ENCODE measurements at places on chromosomes 11 and 22.
A peak's percentile ranks its signal among the peaks of the same experiment; 100 is the strongest.

DNA sequence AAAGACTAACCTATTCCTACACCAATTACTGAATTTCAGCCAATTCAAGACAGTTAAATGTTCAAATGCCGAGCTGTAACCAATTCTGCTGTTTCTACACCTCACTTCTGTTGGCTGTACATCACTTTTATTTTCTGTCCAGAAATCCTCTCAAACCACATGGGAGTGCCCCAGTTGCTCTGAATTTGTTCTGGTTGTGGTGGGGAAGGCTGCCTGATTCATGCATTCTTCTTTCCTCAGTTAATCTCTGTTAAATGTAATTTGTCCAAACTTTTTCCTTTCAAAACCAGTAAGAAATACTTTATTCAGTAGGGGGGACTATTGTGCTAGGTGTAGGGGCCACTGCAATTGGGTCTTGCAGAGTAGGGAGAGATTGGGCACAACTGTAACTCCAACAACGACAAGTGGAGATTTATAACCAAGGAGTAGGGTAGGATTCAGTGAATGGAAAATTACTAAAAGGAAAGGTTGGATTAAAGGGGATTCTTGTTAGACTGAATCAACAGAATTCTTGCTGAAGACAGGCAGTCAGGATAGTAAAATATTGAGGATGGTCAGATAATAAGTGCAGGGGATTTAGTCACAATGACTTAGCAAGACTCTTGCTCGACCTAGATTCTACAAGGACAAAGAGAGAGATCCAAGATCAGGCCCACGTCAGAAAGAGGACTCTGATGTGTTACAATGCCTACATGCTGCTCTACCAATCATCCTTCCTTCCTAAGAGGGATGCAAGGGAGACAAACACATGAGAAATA, 593.5 kb upstream of the FAT3 start:
- no peak for DNase-seq

- no peak for DNase-seq
Measured at GRCh38 chr11:120819437-120820365, 204.2 kb upstream of the TBCEL start.

DNA sequence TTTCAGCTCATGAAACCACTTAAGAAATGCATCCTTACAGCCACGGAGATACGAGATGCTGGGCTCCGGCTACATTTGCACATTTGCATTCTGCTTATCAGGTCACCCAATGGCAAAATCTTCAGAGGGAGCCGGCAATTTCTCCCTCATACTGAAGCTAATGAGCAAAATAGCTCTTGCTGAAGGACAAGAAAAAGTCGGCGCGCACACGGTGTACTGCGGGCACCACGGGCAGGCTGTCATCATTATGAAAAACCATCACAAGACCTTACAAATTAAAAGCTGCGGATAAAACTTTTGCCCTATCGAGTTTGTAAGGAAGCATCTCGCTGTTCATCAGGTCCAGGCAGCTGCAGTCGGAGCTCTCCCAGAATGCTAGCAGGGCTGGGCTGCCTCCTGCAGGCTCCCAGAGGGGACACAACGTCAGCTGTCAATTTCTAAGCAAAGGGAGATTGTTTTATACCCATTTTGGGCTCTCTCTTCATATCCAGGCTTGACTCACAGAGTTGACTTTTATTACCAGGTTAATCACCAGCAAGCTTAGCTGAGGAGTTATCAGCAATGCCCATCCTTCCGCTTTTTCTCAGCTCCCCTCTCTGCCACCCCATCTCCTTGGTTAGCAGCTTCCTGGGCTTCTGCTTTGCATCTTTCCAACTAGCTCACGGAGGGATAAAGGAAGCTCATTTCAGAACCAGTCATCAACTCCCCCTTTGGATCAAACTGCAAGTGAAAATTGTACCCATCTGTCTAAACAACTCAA, 375.1 kb downstream of the OPCML start:
- peak; percentile 48 for DNase-seq

- no peak for DNase-seq
Measured at GRCh38 chr22:24437741-24438328, 10.4 kb downstream of the ADORA2A start.

- no peak for DNase-seq
Measured at GRCh38 chr22:29992341-29993275, 87.7 kb upstream of the HORMAD2 start.

GRCh38 chr11:69439651-69440464, 41.6 kb upstream of the LINC01488 start:
- DNase-seq = no peak

GRCh38 chr11:60064111-60064510, 7.6 kb downstream of the MS4A3 start:
- DNase-seq = no peak

DNA sequence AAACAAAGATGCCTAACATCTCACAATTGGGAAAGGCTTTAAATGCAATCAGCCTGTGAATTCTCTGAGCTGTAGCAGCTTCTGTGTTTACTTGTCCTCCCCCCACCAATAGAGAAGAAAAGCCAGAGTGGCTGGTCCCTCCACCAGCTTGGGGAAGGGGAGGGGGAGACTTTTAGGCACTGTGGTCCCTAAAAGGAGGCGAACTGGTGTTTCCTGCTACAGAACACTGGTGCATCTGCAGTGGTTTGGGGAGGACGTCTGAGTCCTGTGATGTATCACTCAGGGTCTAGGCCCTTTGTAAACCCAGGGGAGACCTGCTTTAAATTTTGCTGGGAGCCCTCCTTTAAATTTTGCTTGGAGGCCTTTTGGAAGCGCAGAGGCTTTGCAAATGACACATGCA, 16.9 kb downstream of the TNRC6B start:
- DNase-seq = no peak

DNA sequence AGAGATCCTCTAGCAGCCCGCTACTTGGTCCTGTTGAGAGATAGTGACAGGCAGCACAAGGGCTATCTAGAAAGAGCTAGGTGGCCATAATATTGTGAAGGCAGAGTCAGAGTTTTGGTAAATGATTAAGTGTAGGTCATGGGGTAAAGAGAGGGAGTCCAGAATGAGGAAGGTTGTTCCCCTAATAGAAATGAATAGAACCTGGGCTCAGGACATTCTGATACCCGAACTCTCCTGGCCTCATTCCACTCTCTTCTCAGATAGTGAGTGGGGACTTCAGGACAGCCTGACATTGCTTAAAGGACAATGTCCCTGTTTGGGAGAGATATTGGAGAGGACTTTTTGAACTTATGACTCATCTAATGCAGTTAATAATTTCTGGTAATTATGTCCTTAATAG, 20.6 kb downstream of the SLC5A1 start:
- DNase-seq = no peak

DNA sequence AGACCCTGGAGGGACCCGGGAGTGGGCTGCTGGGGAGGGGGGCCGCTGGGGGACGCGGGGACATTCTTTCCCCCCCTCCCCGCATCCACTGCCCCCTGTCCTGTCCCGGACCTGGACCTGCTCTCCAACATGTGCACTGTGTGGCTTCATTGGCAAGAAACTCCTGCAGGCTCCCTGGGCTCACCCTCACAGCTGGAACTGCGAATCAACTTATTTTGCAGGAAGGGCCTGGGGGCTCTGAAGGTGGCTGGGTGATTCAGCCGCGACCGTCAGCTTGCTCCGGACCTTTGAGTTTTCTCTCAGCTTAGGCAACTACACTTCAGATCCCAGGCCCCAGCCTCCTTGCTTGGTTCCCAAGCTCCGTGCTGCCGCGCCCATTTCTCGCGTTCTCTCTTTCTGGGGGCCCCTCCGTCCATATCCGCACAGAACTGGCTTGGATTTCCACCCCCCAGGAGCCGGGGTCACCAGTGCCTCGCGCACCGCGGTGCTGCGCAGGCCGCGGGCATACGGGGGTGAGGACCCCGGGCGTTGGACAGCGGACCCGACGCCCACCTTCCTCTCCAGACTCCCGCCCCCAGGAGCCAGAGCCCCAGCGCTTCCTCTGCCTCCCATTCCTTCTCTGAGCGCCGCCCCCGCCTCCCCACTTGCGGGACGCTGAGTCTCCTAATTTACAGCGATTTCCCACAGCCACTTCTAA, 471 bp upstream of the AHNAK start:
- DNase-seq = no peak

Data from glutamatergic neuron (in vitro differentiated cells).